ENCODE measurements at places on chromosomes 6 and 20. TPM values are rescaled to one million over a fixed set of nuclear protein-coding genes. Genes with fewer than 3 reads are reported as not detected.

NUP153 gene
- 12.0 TPM for polyA plus RNA-seq

CST4 gene
- not detected for polyA plus RNA-seq

PCSK2 gene
- polyA plus RNA-seq = not detected

KHDC1 gene
- 2.9 TPM for polyA plus RNA-seq

ADGB gene
- polyA plus RNA-seq = not detected
